Activated CD8-positive, alpha-beta memory T cell treated with anti-CD3 and anti-CD28 coated beads, Interleukin-2, amount 10 ng/mL, durations not matched to agents 7 days and 5 days (primary cell): ENCODE measurements at places on chromosomes 2 and 18. TPM values are rescaled to one million over a fixed set of nuclear protein-coding genes. Genes with fewer than 3 reads are reported as not detected.

DNA sequence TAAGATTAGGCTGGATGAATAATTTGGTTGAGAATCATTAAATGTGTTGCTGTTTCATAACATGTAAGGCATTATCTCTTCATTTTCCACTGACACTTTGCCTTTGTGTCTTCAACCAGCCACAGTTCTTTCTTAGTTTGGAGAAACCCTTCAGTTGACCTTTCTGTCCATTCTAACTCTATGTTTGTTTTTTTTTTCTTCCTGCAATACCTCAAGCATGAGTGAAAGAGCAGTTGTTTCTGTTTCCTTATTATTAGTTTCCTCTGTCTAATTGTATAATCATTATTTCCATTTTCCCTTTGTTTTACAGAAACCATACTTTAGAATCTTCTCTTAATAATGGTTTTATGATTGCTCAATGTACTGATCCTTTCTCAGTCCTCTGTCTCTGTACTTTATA is 25.6 kb downstream of the HADHB start:
- no peak for DNase-seq

DNA sequence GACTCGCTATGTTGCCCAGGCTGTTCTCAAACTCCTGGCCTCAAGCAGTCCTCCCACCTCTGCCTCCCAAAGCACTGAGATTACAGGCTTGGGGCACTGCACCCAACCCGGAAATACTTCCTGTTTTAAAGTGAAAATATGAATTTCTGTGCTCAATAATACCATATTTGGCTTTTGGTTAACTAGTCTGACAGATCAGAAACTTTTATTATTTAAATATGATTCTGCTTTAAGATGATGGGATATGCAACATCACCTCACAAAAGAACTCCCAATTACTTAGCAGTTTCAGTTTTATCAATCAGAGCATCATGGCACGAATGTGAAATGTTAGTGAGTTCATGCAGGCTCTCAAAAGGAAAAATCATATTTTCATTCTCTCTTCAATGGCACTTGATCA is 120.6 kb downstream of the PTRHD1 start:
- no peak for DNase-seq

DTNA gene
- not detected for total RNA-seq

- DNase-seq, result no peak
Measured at GRCh38 chr2:29892585-29893259, 28.7 kb downstream of the ALK start.

SIGLEC15 gene
- total RNA-seq, result not detected

DNA sequence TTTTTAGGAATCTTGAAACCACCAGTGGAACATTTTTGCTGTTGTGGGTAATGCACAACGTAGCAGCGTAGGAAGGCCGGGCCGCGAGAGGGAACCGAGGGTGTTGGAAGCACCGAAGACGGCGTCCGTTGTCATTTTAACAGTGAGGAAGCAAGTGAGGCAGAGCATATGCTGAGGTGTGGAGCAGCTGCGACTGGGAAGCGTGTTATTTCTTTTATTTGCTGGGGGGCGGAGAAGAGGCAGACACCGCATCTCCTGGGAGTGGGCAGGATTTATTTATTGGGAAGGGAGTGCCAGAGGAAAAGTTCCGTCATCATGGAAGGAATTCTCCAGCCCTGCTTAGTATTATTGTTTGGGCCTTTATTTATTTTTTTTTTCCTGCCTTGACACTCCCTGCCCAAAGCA is 232.8 kb downstream of the KLHL29 start:
- DNase-seq, result no peak

DNA sequence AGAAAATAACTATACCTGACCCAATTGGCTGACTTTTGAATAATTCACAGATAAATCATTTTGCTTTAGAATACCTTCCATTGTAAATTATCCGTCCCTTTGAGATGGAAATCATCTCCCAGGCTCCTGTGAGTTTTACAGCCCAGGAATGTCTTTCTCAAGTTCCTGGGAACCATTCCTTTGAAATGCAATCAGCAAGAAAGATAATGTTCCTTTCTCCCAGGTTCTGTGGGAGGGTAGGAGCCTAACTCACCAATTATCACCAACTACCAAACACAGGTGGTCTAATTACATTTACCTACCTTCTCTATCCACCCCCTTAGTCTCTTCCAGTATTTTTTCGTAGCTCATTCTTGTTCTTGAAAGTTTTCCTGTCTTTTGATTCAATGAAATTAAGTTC is 1016.0 kb downstream of the SOCS6 start:
- no peak for DNase-seq

GRCh38 chr2:168432565-168433186 is 23.4 kb upstream of the CERS6 start:
- no peak for DNase-seq

GRCh38 chr2:26172189-26172870 is 558 bp upstream of the GAREM2 start:
- DNase-seq, result peak; percentile 37

DNA sequence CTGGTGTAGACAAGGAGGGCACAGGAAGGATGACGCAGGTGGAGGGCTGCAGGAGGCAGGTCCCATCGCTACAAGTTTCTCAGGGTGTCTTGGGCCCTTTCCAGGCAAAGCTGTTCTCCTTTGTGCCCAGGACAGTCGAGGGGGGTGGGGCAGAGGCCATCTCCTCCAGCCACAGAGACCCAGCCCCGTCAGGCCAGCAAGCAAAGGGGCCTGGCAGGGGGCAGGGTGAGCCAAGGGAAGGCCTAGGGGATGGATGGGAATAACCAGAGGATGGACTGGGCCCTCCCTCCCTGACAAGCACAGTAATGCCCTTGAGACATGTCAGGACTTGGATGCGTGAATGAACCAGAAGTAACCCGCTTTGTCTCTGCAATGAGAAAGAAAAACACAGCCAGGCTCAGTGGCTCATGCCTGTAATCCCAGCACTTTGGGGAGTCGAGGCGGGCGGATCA is 6.3 kb downstream of the TCF23 start:
- no peak for DNase-seq

- no peak for DNase-seq
Measured at GRCh38 chr2:105895990-105896764, 151.5 kb downstream of the NCK2 start.

GRCh38 chr2:238202326-238203093 is 985 bp downstream of the ILKAP start:
- DNase-seq, result peak; percentile 53

DNA sequence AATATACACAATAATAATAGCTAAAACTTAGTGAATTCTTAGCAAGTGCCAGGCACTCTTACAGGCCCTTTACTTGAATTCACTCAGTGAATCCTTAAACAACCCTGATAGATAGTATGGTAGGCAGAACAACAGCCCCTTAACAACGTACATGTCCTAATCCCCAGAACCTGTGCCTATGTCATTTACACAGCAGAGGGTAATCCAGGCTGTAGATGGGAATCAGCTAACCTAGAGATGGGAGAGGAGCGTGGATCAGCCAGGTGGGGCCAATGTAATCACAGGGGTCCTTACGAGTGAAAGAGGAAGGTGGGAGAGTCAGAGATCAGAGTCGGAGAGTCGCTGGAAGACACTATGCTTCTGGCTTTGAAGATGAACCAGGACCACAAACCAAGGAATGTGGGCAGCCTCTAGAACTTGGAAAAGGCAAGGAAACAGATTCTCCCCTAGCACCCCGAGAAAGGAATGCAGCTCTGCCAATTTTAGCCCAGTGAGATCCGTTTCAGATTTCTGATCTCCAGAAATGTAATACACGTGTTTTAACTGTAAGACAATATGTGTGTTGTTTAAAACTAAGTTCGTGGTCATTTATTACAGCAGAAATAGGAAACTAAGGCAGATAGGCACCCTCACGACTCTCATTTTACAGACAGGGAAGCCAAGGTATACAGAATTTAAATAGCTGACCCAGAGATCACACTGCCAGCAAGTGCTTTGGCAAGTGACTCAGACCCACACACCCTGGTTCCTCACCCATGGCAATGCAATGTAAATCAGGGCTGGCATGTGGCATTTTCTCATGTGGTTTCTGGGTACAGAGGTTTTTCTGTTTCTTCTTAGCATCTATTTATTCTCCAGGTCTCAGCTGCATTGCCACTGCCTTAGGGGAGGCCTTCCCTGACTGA is 68.9 kb downstream of the DOCK10 start:
- no peak for DNase-seq
